Left renal pelvis (tissue), 4 donors: ENCODE measurements at places on chromosomes 3 and 15.
A peak's percentile ranks its signal among the peaks of the same experiment; 100 is the strongest.

GRCh38 chr3:42339321-42339720 lies 71.1 kb downstream of the LYZL4 start:
- DNase-seq = no peak

DNA sequence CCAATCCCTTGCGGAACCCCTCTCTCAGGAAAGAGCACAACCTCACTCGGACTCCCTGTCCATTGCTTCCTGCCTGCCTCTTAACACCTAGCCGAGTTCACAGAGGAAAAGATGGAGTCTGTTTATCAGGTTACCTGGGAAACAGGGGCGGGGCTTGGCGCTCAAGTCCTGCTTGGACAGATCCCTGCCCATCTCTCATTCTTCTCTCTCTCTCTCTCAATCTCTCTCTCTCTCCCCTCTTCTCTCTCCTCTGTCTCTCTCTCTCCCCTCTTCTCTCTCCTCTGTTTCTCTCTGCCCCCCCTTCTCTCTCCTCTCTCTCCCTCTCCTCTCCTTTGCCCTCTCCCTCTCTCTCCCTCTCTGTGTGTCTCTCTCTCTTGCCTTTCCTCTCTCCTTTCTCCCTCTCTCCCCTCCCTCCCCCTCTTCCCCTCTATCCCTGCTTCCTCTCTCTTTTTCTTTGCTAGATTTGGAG lies at the start of gene EFHB:
EFHB (minus strand) TSS at position 120 of the 469 bp plus-strand sequence. CDS start 199 bp downstream, outside the sequence.
- DNase-seq = peak; percentile 7

- DNase-seq = no peak
Observed at GRCh38 chr3:184315871-184316661, 1.7 kb downstream of the EIF4G1 start.

- DNase-seq = no peak
Observed at GRCh38 chr15:65512807-65513416, 4.6 kb downstream of the DPP8 start.

GRCh38 chr3:56522374-56522773 lies 34.6 kb upstream of the CCDC66 start:
- DNase-seq = no peak

DNA sequence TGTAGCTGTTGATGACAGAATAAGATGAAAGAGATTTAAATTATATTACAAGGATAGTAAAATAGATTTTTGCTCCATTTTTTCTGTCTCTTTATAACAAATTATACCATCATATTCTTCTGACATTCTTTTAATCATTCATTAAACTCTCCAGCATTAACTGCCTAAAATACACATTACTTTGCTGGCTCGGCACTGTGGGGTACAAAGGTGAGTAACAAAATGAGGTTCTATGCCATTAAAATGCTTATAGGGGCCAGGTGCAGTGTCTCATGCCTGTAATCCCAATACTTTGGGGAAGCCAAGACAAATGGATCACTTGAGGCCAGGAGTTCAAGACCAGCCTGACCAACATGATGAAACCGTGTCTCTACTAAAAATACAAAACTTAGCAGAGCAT lies 81.5 kb downstream of the ULK4 start:
- DNase-seq = no peak

DNA sequence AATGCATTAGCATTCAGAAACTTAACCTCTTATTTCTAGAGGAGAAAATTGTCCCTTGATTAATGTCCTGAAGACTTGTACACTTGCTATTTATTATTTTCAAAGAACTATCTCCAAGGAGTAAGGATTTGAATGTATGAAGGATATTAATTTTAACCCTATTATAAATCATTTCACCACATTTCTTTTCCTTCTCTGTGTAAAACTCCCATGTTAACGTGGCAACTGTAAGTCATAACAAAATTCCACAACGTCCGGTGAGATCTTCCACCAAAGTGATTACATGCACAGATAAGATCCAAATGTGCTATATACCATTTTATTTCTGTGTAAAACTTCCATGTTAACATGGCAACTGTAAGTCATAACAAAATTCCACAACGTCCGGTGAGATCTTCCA lies 229.1 kb upstream of the ARHGEF26 start:
- no peak for DNase-seq

DNA sequence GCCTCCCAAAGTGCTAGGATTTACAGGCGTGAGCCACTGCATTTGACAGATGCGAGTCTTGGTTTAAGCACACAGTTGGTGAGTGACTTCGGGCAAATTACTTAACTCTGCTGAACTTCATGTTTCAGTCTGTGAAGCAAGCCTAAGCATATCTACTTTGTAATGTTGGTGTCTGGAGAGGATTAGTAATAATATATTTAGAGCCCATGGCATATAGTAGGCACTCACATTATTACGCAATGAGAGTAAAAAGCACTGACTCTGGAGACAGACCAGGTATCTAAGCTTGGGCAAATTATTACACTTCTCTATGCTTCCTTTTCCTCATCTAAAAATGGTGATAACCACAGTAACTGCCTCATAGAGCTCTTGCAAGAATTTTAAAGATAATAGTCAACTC lies 208.7 kb upstream of the P2RY1 start:
- no peak for DNase-seq

DNA sequence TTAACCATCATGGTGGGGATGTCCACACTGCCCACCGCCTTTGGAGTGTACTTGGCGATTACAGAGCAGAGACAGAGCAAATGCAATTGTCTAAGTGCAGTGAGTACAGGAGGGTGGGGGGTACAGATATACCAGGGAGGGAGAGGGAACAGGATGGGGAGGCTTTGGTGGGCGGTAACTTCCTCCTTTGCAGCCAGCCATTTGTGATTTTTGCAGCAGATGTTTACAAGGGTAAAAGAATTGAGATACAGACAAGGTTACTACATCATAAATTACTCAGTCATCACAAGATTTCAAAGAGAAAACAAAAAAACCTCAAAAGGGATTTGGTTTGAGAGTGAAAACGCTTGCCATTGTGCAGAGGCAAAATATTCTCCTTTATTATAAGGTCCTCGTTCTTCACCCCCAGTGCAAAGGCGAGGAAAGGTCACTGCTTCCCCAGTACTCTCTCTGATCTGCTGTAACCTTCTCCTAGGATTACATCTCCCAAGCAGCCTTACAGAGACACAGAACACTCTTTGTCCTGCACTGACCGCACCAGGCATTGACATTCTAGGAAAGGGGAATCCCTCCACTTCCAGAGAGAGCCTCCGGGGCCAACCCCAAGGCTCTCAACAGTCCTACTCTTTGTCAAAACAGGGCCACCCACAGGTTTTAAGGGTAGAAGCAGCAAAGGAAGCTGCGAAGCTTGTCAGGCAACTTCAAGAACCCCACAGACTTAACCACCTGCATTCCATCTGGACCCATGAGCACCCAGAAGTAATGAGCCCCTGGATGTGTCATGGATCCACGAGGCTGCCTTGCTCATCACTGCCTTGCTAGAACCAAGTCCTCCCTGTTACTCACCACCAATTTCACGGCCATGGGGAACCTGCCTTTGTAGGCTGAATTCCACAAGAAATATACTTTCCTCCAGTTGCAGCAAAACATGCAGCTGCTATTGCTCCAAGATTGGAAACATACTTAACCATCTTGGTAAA lies 117.3 kb downstream of the ADAMTS17 start:
- DNase-seq = no peak

GRCh38 chr3:15159501-15160136 lies 46.4 kb upstream of the CAPN7 start:
- DNase-seq = no peak

DNA sequence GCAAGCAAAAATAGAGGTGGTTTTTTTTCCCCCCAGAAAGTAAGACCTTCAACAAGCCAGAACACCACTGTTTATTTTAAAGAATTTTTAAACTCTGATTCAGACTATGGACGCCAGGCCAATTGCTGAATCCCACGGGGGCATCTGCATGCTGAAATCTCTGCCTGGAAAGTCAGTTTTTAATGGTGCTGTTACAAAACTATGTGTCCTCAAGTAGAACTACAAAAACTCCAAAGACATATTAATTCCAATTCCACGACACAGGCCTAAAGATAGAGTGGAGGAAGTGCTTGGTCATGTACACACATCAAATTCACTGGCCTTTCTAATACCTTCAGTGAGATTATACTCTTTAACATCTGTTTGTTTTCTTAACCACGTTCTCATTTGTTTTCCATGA lies 490.5 kb upstream of the NR2F2 start:
- no peak for DNase-seq

GRCh38 chr3:195266428-195266827 lies 4.5 kb downstream of the XXYLT1 start:
- DNase-seq = no peak

GRCh38 chr3:12154151-12154550 lies 4.6 kb downstream of the TIMP4 start:
- no peak for DNase-seq

- DNase-seq = no peak
Observed at GRCh38 chr15:64429448-64429847, 30.9 kb upstream of the ZNF609 start.
